ENCODE measurements at places on chromosomes 5 and 9.

DNA sequence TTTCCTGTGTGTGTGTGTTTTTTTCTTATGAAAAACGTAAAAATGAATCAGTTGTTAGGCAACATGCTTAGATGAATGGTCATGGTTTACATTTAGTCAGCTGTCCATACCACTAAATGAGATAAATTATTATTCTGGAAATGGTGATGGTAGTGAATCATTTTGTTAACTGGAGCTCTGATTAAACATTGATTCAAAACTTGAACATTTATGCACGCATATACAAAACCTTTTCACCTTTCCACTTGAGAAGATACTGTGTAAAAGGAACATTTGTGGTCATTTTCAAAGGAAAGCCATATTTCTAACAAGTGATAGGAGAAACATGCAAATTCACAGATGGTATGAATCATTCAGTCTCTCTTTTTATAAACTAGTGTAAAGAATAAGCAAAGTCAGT lies 162.0 kb downstream of the SLC25A46 start:
- DNase-seq = no peak

- no peak for DNase-seq
Observed at GRCh38 chr9:131008086-131008485, 888 bp upstream of the LAMC3 start.

DNA sequence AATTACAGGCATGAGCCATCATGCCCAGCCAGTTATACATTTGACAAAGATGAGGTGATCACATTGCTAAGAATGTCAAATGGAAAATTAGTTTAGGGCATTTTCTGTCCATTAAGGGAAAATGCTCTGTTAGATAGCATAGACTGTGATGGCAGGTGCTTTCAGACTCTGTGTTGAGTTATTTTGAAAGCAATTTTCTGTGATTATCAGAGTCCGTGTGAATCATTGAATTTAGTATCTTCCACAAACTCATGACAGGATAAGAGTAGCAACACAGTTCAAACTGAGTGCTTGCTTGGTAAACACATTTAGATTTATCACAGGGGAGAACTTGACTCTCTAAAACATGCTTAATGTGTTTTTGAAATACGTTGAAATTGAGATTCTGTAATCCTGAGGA lies 69.0 kb downstream of the GAPVD1 start:
- no peak for DNase-seq

DNA sequence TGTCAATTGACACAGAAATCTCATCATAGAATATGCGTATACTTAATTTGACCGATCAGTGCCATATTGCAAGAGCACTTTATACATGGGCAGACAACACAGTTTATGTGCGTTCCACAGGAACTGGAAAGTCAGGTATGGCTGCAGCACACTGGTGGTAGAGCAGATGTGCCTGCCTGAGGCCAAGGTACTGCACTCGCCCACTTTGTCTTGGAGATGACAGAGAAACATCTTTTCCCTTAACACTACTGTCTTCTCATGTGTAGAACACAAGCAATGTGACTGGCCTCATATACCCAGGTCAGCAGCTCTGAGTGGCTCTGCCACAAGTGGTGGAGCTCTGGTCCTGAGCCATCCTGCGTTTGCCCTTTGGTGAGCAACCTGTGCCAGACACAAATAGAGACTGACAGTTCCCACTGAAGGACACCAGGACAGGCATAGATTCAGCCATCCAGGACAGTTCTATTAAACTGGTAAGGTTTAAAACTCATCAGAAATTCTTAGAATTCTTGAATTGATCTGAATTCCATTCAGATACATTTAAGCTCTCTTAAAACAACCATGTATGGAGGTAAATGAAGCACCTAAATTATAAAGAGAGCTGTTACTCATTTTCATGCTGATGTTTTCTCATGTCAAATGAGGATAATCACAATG lies 21.0 kb upstream of the PPP2CA start:
- no peak for DNase-seq

GRCh38 chr9:82721593-82721992 lies 341.3 kb downstream of the RASEF start:
- no peak for DNase-seq

- DNase-seq = no peak
Observed at GRCh38 chr5:109196823-109197160, 213.0 kb downstream of the PJA2 start.

- no peak for DNase-seq
Observed at GRCh38 chr5:137916923-137917322, 27.7 kb downstream of the PKD2L2 start.

DNA sequence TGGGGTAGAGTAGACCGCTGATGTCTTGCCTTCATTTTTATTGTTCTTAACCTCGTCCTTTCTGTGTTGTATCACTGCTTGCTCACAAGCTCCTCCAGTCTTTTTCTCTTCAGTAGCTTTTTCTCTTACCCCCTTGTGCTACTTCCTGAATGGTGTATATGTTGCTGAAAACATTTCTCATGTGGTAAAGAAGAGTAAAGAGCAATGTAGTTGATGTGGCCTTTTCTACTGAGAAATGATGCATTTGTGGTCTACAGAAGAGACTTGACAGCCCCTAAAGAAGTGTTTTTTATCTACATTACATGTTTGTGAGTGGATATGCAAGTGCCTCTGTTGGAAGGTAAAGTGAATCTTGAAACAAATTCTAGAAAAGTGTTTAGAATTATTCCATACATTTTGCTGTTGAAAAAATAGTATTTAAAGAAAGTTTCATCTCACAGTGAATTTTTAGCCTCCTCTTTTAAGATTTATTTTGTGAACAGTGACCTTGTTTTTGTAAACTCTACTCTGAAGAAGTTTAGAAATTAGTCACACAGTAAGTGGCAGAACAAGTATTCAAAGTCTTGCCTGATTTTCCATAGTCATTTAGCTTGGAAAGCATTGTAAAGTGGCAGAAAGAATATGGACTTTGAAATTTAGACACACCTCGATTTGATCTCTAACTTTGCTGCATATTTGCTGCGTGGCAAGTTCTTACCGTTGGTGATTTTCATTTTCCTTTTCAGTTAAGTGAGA lies 17.4 kb downstream of the CDC42SE2 start:
- DNase-seq = no peak

DNA sequence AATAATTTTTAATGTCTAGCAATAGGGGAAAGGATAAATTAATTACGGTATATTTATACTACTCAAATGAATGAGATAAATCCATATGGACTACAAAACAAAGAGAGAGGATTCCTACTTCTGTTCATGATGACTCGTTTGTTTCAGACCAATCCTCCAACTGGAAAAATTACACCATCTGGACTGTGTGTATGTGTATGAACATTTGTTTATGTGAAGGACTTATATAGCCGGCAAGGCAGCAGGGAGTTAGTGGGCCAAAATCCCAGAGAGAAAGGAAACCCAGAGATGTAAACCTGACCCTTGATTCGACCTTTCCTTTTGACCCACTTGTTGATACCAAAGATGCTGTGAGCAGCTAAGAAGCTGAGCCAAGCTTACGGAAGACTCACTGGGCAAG lies 20.1 kb downstream of the PDE6A start:
- no peak for DNase-seq

DNA sequence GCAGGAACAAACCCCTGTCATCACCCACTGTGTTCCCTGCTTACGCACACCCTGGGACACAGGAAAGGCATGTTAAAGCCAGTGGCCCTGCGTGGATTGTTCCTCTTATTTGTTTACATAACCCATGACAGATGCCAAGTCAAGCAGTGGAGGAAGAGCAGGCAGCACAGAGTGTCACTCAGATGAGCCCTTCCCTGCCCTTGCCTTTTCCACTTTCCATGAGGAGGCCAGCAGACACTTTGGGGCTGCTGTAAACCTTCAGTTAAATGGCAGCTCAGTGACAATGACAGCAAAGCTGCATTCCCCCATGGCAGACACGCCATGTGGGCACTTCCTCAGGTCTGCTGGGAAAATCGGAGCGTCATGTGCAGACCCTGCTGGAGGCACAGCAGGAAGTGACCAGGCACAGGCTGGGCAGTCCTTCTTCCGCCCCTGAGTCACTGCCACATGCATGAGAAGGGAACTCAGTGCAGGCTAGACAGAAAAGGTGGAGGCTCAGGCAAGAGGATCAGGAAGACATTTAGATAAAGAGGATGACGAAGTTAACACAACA lies 216.8 kb upstream of the PIK3R1 start:
- no peak for DNase-seq

DNA sequence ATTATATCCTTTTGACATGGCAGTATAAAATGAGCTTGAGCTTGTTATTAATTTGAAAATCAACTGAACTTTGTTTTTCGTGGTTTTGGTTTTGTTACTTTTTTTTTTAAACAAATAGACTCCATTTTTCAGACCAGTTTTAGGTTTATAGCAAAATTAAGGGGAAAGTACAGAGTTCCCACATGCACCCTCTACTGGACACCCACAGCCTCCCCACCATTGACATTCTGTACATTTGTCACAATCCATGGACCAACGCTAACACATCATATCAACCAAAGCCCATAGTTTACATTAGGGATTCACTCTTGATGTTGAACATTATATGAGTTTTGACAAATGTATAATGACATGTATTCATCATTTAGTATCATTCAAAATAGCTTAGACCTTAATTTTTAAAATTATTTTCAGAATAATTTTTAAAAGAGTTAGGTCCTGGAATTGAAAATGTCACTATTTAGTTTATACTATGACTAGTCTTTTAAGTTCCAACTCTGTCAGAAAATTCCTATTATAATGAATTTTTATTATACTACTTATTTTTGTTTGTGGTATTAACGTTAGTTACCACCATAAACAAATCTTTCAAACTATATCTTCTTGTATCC lies 35.3 kb upstream of the JMY start:
- no peak for DNase-seq

GRCh38 chr5:37859805-37860204 lies 20.0 kb upstream of the GDNF start:
- no peak for DNase-seq

DNA sequence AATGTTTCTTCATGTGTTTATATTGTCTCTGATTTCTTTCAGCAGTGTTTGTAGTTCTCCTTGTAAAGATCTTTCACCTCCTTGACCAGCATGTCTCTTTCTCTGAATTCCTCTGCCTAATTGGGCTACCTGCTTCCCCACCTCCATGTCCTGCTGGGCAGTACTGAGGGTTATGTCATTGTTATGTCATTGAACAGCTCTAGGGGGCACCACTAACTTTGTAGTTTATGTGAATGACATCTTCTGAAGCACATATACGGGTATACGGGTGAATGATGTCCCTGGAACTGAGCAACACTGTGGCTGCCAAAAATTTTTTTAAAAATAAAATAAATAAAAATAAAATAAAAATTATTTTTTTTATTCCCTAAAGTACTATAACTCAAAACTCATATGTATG lies 16.9 kb upstream of the SNCAIP start:
- DNase-seq = no peak

All from activated effector memory CD4-positive, alpha-beta T cell treated with anti-CD3 and anti-CD28 coated beads, Interleukin-2, amount 50 U/mL, for 16 hours (primary cell).